ENCODE measurements at places on chromosomes 2 and 18. TPM values are rescaled to one million over a fixed set of nuclear protein-coding genes. Genes with fewer than 3 reads are reported as not detected.

The STARD6 gene
- not detected for polyA plus RNA-seq

The OST4 gene
- 651 TPM for polyA plus RNA-seq

The GDF7 gene
- polyA plus RNA-seq, result not detected

The GPR39 gene
- 2.0 TPM for polyA plus RNA-seq

The LYPD6 gene
- polyA plus RNA-seq, result 0.93 TPM

The SCN9A gene
- 1.1 TPM for polyA plus RNA-seq

The EML6 gene
- 7.3 TPM for polyA plus RNA-seq

The PIEZO2 gene
- polyA plus RNA-seq, result 0.16 TPM

The LIMS3 gene
- polyA plus RNA-seq, result not detected

The SPEG gene
- polyA plus RNA-seq, result 1.5 TPM

All from Purkinje cell (primary cell).